ENCODE measurements at places on chromosomes 7 and 10.

GRCh38 chr10:68242051-68242450 lies 10.1 kb upstream of the ATOH7 start:
- no peak for DNase-seq

- no peak for DNase-seq
Measured at GRCh38 chr7:148813890-148814289, 70.2 kb downstream of the EZH2 start.

DNA sequence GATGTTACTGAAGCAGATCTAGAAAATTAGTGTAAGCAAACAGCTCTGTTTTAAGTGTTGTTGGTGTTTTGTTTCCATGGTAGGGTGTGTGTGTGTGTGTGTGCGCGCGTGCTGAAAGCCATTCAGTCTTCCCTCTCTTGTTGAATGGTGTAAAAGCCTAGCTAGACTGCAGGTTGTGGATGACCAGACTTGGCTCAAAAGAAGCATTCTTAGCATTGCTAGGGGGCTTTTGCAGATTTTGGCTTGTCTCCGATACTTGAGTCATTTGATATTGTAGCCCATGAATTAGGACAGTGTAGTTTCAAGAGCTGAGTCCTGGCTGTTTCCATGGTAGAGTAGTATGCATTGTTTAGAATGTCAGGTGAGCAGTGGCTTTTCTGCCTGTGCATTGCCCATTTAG lies 99.1 kb downstream of the SND1 start:
- no peak for DNase-seq

- DNase-seq = no peak
Measured at GRCh38 chr7:150955519-150956394, 22.4 kb downstream of the KCNH2 start.

DNA sequence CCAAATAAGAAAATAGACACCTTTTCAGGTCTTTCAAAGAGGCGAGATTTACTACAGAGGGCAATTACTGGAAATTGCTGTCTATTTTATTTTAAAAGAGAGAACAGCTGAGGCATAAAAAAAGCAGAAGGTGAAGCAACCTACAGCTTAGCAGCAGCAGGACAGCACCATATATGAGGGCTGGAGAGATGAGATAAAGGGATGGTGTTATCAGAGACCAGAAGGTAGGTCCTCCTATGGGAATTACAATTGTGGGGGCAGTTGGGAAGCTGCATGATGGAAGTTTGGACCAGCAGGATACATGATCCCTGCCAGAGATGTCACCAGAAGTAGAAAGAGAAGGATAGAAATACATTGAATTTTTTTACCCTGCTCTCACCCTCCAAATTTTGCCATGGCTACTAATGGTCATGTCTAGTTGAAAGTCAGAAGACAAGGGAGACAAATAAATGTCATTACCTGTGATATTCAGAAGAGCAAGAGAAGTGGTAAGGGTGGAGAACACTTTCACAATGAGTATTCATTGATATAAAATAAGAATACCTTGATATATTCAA lies 77.2 kb upstream of the CALCR start:
- DNase-seq = no peak

DNA sequence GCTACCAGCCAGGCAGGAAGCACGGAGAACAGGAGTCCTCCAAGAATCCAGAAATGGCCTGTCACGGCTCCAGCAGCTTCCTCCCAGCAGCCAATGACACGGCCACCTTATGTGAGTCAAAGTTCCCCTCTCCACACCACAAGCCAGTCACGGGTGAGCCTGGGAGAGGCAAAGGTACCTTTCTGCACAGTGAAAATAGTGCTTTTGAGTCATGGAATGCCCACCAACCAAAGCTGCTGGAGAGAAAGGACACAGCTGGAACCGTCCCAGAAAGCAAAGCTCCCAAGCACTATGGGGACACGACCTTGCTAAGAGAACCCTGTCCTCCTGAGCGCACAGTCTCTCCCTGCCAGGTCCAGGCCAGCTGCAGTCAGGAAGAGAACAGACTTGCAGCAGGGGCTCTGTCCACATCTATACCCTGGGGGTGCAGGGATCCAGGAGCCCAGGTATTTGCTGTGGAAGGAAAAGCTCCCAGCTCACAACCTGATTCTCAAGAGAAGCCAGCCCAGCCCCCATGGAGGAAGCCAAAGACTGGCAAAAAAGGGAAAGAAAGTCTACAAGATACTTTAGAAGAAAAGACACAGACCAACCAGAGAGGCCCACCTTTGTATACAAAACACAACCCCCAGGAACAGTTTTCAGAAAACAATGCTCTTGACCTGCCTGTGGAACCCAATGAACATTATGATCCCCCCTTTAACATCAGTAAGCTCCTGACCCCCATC lies 24.4 kb downstream of the C10orf71 start:
- DNase-seq = no peak

DNA sequence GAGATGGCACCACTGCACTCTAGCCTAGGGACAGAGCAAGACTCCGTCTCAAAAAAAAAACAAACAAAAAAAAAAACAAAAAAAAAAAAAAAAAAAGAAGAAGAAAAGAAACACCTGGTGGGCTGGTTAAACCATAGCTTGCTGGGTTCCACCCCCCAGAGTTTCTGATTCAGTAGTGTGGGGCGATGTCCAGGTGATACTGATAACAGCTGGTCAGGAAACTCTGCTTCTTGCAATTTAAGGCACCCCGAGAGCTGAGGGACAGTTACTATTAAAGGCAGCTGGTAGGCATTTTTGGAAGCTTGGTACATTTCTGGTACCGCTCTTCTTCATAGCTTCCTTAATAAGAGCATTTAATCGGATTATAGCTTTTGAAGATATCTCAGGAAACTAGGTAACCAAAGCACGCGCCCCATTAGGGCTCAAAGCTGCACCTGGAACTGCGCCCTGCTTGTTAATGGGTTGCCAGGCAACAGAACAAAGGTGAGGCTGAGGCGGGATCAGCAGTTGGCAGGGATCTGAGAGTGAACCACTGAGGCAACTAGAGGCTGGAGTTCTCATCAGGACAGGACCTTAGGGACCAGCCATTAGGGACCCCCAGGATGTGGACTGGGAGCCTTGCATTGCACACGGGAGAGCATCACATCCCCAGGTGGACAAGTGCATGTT lies 6.5 kb upstream of the SDK1 start:
- no peak for DNase-seq

DNA sequence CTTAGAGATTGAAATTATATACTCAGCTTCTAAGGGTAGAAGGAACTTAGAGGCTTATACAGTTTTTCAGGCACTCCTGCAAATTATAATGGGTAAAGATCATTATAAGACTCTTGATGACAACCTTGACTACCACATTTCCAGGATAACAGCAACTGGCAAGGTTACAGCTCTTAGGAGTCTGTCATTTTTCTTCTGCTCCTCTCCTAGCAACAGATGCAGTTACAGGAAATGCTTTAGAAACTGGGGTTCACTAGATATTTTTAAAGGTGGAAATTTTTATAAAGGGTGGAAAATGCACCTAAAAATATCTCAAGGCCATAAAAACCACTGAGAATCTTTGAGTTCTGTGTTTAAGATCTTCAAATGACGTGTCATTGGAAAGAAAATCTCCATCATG lies 185.8 kb downstream of the RELN start:
- no peak for DNase-seq

DNA sequence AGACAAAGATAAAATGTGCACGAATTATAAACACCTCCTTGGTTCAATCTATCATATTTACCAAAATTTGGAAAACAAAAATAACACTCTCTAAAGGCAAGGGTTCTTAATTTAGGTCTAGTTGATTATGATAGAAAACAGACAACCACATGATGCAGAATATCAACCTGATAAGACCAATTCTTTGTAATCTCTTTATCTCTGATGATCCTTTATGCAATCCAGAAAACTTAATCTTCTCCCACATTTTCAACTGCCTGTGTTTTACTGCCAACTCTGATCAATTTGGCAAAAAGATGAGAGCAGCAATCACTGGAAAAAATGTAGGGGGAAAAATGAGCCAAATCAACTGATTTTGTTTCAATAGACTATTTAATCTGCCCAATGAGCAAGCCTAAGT lies 148.5 kb downstream of the LRRN3 start:
- DNase-seq = no peak

DNA sequence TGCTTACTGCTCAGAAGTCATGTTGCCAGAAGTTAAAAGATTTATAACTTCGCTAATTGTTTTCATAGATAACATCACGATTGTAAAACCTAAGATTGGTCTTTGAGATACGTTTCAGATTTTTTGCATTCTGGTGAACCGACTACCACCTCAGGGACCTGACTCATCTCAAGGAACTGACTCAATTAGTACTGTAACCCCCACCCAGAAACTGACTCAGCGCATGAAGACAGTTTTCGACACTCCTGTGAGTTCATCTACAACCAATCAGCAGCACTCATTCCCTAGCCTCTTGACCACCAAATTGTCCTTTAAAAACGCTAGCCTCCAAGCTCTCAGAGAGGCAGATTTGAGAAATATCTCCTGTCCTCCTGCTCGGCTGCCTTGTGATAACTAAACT lies 72.3 kb downstream of the ELMO1 start:
- no peak for DNase-seq

DNA sequence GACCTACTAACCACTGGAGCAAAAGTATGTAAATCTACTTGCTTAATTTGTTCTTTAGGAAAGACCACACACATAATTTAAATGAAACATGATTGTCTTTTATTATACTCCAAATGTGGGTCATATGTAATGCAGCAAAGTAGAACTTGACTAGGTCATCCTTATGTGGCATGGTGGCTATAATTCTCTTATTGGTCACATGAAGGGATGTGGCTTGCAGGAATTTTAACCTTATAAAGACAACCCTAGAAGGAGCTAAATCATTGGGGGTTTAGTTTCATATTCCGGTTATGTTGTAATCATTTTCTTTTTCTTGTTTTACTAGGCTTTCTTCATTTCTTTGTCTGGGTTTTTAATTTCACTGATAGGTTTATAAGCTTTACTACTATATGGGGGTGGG lies 93.9 kb downstream of the SEPTIN7 start:
- no peak for DNase-seq

DNA sequence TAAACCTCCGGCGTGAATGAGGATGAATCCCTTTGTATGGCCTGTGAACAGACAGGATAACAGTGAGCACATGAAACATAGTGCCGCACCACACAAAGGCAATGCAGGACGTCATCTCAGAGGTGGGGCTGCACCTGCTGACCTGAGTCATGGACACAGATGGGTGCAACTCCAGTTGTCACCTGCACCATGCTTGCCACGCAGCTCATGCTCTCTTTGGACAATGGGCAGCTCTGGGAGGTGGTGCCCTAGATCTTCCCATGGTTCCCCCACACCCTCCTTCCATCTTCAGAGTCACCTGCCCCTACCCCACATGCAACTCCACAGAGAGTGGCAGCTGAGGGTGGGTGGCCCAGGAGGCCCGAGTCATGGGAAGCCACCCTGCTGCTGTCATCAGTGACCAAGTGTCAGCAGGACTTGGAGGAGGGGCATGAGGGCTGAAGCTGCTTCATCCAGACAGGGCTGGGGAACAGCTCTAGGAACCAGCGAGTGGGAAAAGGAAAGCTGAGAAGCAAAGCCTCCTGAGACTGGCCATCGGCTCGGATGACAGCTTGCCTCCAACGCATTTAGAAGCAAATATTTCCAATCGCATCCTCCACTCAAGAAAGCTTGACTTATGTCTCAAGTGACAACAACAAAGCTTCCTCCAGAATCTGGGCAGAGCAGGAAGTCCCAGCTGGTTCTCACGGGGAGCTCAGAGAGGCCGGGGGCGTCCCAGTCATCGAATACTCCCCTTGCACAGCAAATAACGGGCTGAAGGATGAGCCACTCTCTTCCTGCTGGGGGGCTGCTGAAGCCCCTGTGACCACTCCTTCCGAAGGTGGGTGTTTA lies 27.1 kb downstream of the VIPR2 start:
- no peak for DNase-seq

DNA sequence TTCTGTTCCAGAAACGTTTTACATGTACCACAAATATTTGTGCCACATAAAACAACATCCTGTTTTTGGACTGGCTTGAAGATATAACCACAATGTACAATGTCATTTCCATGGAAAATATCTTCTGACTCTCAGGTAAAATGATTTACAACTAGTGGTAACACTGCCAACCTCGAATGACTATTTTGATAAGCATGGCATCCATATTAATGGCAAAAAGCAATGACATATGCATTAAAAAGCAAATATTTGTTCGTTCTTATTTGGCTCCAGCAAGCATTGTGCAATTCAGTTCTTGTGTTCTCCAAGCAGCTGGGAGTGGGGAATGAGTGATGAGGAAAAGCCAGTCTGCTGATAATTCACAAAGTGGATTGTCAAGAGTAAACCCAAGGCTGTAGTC lies 289.0 kb downstream of the PLXDC2 start:
- DNase-seq = no peak

GRCh38 chr10:132039371-132039770 lies 26.4 kb upstream of the JAKMIP3 start:
- DNase-seq = no peak

- DNase-seq = no peak
Measured at GRCh38 chr7:15326044-15326644, 235.7 kb downstream of the AGMO start.

DNA sequence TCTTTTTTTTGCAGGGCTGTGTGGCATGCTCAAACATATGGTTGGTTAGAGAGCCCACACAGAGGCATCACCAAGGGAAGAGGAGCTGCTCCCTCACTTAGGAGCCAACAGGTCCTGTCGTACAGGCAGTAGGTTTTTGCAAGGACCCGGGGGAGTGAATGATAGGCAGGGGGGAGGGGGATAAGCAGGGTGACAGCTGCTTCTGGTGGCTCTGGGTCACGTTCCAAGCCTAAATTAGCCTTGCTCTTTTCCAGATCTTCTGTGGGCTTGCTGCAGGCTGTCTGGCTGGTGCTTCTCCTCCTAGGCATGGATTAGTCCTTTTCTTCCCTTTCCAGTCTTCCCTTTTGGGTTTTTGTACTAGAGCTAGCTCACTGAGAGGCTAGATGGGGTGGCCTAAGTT lies 117.7 kb upstream of the PODXL start:
- DNase-seq = no peak

DNA sequence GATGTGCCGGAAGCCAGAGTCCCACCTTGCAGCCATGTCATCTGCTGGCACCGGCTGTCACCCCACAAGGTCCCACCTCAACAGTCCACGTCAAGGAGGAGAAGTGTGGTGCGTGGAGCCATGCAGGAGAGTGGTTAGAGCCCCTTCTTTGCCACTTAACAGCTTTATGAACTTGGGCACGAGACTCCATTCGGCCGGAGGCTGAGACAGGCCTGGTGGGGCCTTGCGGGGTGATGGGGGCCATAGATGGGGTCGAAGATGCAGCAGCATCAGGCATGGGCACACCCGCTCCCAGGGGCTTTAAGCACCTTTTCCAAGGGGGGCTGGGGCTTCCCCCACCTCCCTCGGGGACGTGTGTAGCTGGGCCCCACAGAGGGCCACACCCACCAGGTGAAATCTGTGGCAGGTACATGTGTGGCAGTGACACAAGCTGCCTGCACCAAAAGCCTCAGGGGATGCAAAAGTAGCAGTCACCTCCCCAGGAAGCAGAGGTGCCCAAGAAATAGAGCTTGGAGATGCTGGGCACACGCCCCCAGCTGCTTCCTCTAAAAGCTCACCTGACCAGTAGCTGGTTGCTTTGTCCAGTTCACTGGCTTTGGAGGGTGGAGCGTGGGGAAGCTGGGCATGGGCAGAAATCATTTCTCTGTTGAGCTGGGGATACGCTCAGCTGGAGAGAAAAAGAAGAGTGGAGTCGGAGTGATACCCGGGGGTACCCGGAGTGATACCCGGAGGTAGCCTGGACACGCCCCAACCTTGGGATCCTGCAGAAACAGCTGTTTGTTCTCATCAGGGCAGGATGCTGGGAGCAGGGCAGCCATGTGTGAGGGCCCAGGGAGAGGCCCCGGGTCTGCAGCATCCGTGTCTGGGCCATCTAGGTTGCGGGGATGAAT lies 199.8 kb downstream of the EBF3 start:
- no peak for DNase-seq
